ENCODE measurements at places on chromosomes 3 and 15.

DNA sequence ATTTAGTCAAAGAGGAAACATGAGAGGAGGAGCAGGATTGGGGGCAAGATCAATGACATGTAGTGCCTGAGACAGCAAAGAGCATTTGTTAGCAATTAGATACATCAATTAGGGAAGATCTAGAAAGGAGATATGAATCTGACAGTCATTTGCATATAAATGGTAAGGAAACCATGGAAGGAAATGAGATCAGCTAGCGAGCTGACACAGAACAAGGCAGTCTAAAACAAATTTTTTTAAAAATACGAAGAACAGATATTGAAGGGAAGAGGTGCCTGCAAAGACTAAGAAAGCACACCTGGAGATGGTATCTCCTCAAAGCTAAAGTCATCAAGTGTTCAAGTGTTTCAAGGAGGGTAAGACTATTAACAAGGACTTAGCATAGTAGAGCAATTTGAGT, 4.6 kb downstream of the EPM2AIP1 start:
- DNase-seq, result no peak

DNA sequence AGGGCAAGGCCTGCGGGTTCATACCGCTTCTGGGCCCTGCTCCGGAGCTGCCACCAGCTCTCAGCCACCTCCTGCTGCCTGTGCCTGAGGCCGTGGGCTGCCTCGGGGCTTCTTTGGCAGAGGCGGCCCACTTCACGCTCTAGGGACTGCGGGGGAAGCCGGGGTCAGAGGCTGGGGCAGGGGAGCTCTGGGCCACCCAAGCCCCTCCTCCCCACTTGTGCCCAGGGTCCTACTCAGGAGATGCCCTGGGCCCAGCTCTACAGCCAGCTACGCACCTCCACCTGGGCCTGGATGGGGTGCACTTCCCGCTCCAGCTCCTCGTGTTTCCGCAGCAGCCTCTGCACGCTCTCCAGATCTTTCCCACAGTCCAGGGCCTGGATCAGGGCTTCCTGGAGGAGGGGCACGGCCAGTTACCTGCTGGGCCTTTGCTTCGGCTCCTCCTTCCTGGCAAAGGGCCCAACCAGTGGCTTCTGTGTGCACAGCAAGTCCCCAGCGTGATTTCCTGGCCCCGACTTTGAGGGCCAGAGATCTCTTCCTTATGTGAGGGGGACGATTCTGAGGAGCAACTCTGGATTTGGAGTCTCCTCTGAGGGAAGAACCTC, 24.0 kb downstream of the PLA2G4B start:
- no peak for DNase-seq

- no peak for DNase-seq
These were observed 15.2 kb upstream of the PIK3R4 start for GRCh38 chr3:130761730-130762311.

GRCh38 chr3:126494970-126495230, 19.2 kb upstream of the ZXDC start:
- DNase-seq, result no peak

DNA sequence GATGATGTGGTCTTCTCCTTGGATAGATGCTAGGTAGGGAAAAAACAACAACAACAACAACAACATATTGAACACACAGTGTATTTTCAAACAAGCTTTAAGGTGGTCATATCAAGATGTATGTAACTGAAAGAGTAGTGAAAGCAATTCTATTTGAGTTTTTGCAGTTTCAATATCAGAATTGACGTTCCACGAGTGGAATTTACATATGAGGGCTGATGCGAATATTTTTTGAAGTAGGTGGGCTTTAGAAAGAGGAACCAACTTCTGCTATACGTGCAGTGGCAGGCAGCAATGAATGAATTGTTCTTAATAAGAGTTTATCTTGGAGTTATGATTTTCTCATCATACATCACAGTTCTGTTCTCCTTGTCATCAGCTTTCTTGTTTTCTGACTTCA, 151.9 kb upstream of the CNTN3 start:
- no peak for DNase-seq

- DNase-seq, result peak; percentile 61
These were observed 1.1 kb downstream of the TMEM158 start for GRCh38 chr3:45224824-45225464.

Data from muscle of arm (tissue), 14 donors.